Naive thymus-derived CD8-positive, alpha-beta T cell (primary cell): ENCODE measurements at places on chromosomes 1 and 21.

DNA sequence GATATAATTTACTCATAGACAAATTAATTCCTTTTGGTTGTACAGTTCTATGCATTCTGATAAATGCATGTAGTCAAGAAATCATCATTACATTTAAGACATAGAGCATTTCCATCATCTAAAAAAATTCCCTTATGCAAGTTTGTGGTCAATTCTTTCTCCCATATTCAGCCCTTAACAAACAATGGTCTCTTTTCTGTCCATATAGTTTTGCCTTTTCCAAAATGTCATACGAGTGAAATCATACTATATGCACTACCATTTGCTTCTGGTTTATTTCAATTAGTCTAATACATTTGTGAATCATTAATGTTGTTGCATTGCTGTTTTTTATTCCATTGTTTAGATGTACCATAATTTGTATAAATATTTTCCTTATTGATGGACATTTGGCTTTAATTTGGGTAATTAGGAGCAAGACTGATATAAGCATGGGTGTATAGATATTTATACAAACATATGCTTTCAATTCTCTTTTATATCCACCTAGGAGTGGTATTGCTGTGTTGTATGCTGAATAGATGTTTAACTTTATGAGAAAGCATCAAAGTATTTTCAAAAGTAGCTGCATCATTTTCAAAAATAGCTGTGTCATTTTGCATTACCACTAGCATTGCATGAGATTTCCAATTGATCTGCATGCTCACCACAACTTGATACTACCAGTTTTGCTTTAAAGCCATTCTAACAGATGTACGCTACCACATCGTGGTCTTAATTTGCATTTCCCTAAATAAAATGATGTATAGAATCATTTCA lies 397.0 kb upstream of the ADAMTS5 start:
- DNase-seq: no peak

DNA sequence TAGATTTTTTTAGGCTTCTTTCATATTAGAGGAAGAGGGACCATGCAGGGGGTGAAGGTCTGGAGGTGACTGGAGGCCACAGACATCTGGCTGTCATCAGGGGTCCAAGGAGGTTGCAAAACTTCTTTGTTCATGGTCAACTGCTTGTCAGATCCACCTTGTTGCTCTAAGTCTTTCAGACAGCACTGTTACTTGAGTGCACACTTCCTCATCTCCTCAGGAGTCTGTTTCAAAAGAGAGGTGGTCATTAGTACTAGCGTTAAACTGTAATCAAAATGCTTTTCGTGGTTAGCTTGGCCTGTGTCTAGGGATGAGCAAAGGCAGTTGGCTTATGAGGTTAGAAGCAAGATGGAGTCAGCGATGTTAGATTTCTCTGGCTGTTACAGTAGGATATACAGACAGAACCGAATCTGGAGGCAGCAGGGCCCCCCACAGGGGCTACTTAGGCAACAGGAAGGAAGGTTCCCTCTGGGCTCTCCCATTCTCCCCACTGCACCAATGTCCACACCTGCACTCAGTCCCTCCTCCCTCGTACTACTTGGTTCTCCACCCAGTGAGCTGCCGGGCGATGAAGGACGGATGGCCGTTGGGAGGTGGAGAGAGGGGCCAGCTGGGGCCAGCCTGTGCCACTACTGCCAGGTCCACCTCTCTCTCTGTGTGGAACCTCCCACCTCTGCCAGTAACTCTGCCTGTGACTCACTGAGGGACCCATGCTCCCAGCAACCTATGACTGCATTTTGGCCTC lies 57.2 kb downstream of the TOR1AIP2 start:
- no peak for DNase-seq

DNA sequence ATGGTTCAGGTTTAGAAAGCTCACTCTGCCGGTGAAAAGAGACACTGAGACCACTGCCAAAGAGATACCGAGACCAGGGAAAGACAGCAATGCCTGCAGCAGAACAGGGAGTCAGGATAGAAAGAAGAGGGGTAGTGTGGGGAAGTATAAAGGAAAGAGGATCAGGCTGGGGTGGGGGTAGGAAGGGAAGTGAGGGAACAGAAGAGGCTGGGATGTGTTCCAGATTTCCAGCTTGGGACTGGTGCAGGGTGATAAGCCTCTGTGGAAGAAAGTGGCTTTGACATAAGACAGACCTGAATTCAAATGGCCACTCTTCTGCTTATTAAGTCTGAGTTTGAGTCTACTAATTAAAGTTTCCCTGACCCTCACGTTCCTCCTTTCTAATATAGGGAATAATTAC lies 105.9 kb downstream of the PIK3R3 start:
- DNase-seq: no peak

DNA sequence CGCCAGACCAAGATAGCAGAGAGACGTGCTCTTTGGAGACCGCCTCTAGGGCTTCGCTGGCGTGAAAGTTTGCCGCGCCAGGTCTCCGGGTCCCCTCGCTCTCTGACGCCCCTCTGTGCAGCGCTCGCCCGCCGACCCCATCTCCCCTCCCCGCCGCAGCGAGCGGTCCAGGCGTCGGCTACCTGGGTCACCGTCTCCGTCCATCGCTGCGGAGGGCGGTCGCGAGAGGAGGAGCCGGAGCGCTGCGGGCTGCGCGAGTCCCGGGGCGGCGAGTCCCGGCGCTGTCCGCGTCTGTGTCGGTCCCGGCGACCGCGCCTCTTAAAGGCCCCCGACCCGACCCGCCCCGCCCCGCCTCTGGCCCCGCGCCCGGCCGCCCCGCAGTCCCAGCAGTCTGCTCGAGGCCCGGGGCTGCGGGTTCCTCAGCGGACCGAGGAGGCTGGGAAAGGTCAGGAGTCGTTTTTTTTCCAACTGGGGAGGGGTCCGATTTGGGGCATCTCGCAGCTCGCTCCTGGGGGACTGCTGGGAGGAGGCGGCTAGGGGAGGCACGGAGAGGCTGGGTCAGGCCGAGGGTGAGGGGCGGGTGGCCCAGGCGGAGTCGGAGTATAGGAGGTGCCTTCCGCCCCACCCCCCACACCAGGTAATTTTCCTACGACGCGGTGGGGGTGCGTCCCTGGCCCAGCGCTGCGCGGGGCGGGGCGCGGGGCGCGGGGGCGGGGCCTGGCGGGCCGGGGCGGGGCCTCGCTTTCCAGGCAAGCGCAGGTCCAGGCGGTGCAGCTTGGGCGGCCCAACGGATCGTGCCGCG lies at the start of the genes FBXO2 and FBXO44:
FBXO2 (minus strand) TSS at position 293 of the 802 bp plus-strand sequence; CDS start at position 204, 89 bp downstream.
FBXO44 (plus strand) TSS at position 741 of the 802 bp plus-strand sequence. CDS start 959 bp downstream, outside the sequence.
- DNase-seq: no peak

DNA sequence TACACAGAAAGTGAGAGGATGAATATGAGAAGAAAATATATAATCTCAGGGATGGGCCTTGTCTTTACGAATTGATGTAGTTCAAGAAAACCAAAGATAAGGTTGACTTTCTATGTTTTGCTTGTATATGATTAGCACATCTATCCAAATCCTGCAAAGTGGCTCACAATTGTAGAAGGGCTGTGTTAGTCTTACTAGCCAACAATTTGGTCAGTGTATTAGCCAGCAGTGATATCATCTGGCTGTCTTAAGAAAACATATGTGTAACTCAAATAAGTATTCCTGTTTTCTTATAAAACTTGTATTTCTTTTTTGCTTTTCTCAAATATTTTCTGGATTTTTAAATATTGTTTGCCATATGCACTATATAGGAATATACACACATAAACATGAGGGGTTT lies 5.5 kb downstream of the SDCCAG8 start:
- DNase-seq: no peak

DNA sequence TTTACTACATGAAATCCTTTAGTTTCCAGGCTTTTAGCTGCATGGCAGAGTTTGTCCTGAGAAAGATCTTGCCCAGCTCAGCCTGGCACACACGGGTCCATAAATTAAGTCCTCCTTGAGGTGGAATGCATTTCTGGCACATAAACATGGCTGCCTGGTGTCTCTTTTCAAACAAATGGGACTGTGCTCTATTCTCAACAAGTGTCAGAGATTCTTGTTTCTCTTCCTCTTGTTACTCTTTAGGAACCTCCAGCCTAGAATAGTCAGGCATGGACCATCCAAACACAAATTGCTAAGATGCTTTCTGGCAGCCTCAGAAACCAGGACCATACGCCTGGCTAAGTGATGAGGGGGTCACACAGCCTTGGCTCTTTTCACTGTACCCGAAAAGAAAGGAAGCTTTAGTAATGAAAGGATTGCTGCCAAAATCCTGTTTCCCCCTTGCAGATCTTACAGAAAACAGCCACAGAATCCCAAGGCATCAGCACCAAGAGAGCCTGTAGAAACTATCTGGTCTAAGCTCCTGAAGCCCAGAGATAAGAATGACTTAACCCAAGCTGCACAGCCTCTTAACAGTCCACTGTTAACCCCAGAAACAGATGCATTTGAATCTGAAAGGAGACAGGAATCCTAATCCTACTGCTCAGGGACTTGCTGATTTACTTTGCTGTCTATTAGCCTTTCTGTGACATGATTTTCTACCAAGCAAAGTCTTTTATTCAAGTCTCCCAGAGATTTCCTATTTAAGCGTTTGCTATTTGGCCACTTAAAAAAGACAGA lies 31.9 kb upstream of the NRDC start:
- no peak for DNase-seq

- DNase-seq: no peak
These were observed 57.7 kb downstream of the DMAP1 start for GRCh38 chr1:44270686-44271628.

DNA sequence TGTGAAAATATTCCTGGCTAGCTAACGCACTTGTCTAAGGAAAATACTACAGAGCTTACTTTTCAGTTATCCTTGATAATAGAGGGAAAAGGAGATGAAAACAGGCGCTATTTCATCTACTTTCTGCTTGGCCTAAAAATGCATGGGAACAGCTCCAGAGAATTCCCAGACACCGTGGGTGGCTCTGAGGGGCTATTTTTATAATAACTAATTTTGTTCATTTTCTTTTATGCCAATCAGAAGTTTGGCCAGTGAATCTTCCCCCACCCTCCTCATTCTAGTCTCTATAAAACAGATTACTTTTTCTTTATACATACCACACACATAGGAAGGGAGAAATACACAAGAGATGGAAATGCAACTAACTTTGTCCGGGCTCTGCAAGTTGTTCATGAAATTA lies 322.9 kb downstream of the SETD4 start:
- DNase-seq: no peak

DNA sequence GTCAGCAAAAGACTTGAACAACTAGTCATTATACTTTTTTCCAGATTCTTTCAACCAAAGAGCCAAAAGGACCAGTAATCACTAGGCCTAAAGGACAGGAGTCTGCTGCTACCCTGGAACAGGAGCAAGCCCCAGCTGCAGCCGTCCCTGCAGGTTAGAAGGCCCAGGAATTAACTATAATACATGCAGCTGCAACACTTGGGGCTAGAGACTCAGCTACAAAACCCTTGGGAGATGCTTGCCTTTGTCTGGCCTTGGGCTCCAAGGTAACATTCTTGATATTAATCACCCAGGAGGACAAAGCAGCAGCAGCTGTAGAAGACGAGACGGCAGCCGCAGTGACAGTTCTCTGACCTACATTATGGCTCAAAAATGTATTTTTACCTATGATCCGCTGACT lies 841.2 kb upstream of the ADGRL4 start:
- DNase-seq: no peak

GRCh38 chr1:33508151-33508550 lies 35.7 kb downstream of the ZSCAN20 start:
- no peak for DNase-seq

GRCh38 chr1:167674156-167674555 lies 44.1 kb downstream of the RCSD1 start:
- DNase-seq: no peak

GRCh38 chr1:85862456-85862855 lies 154.2 kb upstream of the ZNHIT6 start:
- DNase-seq: no peak

GRCh38 chr1:62425041-62425440 lies 11.8 kb upstream of the USP1 start:
- no peak for DNase-seq

- no peak for DNase-seq
These were observed 12.4 kb downstream of the PEA15 start for GRCh38 chr1:160217481-160218051.

DNA sequence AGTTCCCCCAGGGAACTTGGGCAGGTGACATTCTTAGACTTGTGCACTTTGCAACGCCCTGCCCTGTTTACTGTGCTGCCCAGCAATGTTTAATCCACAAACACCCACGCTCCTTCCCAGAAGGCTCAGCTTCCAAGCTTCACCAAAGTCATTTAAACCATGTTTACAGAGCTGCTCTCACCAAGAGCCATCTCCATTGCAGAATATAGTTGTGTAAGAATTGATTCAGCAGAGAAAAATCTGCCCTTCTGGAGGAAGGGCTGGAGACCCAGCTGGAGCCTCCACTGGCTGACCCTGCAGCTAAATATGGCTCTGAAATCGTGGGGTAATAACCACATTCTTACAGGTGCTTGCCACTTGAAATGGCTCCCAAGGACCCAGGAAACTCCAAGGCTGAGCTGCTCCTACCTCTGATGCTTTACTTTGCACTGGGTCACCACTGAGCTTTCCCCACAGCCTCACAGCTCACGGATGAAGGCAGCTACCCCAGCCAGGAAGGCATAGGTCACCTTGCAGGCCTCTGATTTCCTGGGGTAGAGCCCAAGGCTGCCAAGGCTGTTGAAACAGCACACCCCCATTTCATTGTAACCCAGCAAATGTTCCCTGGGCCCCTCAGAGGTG lies 8.7 kb downstream of the CAPN2 start:
- no peak for DNase-seq

DNA sequence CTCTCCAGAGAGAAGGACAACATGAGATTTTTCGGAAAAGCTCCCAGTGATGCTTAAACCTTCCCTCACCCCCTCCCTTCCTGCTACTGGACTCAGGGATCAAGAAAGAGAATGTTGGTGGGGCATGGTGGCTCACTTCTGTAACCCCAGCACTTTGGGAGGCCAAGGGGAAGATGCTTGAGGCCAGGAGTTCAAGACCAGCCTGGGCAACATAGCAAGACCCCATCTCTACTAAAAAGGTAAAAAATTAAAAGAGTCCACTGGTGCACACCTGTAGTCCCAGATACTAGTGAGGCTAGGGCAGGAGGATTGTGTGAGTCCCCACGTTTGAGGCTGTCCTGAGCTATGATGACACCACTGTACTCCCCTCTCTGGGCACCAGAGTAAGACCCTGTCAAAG lies 162.9 kb upstream of the RAB4A start:
- DNase-seq: no peak

DNA sequence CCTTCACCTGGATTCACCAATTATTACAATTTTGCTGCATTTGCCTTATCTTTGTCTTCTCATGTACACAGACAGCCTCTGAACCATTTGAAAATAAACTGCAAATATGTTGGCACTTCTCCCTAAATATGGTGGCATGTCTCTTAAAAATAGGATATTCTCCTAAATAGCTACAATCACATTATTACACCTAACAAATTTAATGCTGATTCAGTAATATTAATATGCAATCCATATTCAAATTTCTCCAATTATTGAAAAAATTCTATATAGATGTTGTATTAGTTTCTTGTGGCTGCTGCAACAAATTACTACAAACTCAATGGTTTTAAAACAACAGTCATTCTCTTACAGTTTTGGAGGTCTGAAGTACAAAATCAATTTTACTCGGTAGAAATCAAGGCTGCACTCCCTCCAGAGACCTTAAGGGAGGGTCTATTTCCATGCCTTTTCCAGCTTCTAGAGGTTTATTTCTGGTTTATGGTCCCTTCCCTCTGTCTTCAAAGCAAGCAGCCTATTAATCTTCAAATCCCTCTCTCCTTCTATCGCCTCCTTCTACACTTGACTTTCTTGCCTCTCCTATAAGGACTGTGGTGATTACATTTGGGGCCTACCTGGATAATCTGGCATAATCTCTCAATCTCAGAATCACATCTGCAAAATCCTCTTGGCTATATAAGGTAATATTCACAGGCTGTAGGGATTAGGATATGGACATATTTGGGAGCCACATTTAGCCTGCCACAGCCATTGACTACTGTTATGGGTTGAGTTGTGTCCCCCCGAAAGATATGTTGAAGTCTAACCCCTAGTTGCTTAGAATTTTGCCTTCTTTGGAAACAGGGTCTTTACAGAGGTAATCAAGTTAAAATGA lies 52.5 kb upstream of the BOLA1 start:
- no peak for DNase-seq
